ENCODE measurements at places on chromosomes 2 and 18. TPM values are rescaled to one million over a fixed set of nuclear protein-coding genes. Genes with fewer than 3 reads are reported as not detected.

- no peak for DNase-seq
These were observed 53.7 kb upstream of the ST8SIA5 start for GRCh38 chr18:46810481-46811000.

DNA sequence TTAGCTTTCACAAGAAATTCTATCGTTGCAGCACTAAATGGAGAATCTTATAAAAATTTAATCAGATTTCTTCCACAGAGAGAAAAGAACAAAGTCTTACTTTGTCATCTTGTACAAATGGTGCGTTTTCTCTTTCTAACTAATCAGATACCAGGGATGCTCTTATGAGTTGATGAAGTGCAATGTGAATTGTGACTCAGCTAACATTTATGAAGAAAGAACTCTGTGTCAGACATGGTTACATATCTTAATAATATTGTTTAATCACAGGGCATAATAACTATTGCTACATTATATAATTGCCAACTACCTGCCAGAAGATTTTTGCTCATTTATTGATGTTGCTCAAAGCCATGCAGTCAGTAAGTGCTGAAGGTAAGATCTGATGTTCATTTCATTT lies 465.0 kb downstream of the CCDC85A start:
- no peak for DNase-seq

CD8B2 gene
- polyA plus RNA-seq, result not detected

DNA sequence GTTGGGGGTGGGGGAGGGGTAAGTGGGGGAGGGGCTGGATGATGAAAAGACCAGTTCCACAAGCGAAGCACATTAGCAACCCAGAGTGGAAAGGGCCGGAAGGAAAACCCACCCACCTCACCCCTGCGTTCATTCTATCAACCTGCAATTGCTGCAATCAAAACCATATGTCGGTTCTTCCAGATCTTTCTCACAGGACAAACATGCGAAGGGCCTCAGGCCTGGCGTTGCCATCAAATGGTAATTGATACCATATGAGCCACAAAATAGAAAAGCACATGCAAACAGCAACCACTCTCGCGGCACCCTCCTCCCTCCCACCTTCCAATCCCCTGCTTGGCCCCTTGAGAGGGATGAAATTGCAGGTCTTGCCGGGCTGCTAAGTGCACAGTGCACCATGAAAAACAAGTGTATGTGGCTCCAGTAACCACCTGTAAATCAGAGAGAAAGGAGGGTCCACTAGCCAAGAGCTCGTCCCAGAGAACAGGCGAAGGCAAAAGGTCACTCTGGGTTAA lies 287.5 kb downstream of the TCF4 start:
- DNase-seq, result peak; percentile 91

RETSAT gene
- polyA plus RNA-seq, result 13.8 TPM

- DNase-seq, result peak; percentile 92
These were observed at the start of gene PRKD3 for GRCh38 chr2:37324786-37325624. Gene PRKD3, minus strand, starts transcription at chr2:37324833. Its CDS starts 8,309 bp downstream, at chr2:37316524.

DNA sequence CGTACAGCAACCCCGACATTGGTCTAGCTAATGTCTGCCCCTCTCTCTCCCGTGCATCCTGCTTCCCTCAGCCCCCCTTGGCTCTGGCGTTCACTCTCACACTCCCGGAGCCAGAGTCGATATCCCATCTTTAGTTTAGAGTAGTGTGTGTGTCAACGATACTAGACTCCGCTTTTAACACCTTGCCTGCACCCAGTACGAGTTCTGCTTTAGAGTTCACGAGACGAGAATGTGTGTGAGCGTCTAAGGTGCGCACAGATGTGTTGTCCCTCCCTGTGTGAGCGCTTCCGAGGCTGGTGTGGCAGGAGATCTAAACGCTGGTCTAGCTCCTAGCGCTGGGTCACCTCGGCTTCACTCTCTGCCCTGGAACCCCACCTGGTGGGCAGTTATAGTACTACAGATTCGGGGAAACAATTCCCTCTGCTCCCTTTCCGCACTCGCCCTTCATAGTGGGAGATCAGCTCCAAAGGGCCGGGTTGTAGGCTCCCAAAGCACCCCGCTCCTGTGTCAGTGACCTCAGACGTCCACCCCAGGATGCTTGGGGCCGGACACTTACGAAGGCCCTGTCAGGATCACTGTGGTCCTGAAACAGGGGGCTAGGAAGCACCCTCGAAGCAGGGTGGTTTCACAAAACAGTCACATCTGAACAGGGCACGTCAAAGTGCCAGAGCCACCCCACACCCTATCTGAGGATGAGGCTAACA lies 2.6 kb upstream of the CYP26B1 start:
- peak; percentile 89 for DNase-seq

DNA sequence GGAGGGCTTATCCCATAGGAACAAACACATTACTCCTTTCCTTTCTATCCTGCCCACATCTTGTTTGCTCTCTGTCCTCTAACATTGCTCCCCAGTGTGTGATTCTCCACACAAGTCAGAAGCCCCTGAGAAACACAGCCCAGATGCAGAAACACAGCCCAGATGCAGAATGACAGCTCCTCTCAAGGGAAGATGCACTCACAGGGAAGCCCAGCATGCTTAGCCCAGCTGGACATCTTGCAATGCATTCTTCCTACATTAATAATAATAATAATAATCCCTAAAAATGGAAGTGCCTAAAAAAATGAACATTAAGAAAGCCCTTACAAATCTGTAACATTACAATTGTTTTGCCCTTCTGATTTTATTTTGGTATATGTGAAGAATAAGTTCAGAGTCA lies 172.1 kb downstream of the CBLN2 start:
- peak; percentile 22 for DNase-seq

DNA sequence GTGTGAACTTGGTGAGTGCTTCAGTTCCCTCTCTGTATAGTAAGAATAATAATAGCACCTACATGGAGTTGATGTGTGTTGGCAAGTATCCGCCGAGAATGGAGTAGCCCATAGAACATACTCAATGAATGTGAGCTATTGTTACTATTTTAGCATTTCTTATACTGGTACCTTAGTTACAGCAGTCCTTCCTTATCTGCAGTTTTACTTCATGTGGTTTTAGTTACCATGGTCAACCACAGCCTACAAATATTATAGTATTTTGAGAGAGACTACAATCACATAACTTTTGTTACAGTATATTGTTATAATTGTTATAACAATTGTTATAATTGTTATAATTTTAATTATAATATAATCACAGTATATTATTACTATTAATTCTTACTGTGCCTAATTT lies 152.5 kb upstream of the RASGRP3 start:
- DNase-seq, result no peak

DNA sequence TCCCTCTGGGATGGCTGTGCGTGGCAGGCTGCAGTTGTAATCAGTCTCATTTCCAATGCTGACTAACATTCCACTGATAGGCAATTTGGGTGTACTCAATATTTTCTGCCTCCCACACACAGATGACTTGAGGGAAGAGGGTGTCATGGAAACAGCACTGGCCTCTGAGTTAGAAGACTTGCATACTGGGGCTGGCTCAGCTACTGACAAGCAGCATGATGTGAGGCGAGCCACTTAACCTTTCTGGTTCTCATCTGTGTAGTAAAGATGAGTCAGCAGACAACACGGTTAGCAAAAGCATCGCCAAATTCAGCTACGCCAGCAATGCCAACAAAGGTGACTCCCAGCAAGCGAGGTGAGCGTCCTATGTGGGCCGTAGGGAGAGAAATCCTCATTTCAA lies 73.5 kb downstream of the COLEC12 start:
- peak; percentile 48 for DNase-seq

SLC35F5 gene
- 48.4 TPM for polyA plus RNA-seq

TANK gene
- polyA plus RNA-seq, result 22.9 TPM

DNA sequence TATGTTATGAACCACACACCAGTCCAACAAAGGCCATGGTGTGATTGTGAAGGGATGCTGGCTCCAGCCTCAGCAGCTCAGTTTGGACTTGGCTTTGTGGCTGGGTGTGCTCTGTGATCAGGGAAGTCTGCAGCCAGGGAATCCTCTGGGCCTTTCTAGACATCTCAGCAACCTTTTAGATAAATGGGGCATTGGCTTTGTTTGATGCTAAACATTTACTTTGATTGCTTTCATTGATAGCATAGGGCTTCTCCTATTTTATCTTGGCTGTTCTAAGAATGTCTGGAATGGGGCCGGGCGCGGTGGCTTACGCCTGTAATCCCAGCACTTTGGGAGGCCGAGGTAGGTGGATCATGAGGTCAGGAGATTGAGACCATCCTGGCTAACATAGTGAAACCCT lies 104.5 kb downstream of the VAPA start:
- no peak for DNase-seq

CMPK2 gene
- 5.3 TPM for polyA plus RNA-seq

GPR148 gene
- polyA plus RNA-seq, result not detected

GRCh38 chr2:151252646-151253045 lies 9.0 kb downstream of the RBM43 start:
- DNase-seq, result no peak

DNA sequence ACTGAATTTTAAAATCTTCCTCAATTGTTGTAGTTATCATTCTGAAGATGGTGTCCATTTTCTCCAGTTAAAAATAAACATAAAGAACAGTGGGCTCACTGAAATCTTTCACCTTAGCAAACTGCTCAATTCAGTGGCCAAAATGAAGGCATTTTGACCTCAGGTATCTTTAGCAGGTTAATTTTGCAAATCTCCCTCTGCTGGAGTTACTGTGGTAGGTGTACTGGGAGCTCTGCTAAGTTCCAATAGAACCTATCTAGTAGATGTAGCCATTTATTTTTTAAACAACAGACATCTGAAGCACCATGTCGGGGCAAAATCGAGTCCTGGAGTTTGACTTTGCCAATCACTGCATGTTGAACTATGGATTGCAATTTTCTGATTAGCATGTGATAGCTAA lies 177.1 kb downstream of the IRS1 start:
- DNase-seq, result no peak

YES1 gene
- 51.8 TPM for polyA plus RNA-seq

ANKAR gene
- polyA plus RNA-seq, result 7.4 TPM

DNA sequence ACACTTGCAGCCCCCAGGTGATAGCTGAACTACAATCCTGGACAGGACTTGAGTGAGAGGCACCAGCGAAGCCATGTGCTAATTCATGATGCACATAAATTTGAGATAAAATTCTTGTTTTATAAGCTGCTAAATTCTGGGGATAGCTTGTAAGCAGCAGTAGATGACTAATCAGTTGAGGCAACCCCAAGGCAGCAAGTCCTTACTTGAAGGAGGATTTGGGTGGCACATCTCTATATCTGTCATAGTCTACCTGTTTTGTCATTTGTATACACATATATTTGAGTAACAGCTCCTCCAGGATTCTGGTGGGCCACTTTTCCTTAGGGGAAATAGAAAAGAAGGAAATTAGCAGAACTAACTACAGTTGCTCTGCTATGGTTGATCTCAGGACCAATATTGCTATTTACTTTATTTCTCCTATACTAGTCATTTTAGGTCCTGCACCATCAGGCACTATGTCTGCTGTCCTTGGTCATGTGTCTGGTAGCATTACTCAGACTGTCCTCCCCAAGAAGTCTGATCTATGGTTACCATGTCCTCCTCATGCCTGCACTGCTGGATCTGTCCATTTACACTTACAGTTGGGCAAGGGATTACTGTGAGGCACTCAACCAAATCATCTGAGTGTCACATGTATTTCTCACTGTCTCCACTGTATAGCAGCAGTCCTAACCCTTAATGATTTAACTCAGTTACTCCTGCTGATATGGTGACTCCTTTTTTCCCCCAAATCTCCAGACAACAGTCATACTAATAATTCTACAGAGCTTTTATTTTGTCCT lies 436.0 kb upstream of the CWC22 start:
- no peak for DNase-seq

- DNase-seq, result peak; percentile 77
These were observed 17.2 kb downstream of the GPC1 start for GRCh38 chr2:240452462-240453256.

DNA sequence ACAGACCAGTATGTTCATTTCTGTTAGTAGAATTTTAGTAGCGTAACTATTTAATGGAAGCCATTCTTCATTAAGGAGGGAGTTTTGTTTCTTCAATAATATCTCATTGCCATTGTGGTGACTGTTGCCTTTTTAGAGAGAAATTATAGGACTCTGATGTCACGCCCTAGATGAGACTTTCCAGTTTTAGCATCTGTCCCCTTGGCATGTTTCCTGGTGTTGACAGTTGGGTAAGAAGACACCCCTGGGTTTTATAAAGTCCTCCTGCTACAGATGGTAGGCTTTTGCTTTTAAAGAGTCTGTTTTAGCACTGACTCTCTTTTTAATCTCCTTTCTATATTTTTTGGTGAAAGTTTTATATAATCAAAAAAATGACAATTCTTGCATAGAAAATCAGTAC lies 41.9 kb downstream of the KCNJ3 start:
- DNase-seq, result peak; percentile 85

DNA sequence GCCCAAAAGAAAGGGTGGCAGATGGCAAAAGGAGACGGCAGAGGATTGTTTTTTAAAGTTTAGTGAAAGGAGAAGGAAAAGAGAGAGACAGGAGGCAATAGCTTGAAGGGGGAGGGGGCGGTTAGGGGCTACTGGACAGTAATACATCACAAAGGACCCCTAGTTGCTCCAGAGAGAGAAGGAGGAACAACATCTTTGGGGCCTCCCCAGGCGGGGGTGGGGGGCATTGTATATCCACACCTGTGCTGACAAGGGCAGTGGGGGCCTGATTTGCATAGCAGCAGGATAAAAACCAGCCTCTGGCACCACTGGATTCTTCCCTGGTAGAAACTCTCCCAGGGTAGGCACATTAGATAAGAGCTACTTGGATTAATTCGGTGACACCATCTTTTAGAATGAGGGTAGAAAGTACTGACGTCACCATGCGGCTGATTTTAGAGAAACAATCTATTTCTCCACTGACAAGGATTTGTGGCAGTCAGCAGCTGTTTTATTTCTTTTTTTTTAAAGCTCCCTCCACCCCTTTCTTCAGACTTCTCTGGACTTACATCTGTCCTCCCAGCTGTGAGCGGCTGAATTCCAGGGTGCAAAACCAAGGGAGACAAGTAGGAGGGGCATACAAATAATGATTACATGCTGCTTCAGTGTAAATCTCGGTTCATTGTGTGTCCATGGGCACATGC lies 199.8 kb upstream of the NRP2 start:
- peak; percentile 93 for DNase-seq

GRCh38 chr2:200667413-200667812 lies 81.6 kb downstream of the AOX1 start:
- no peak for DNase-seq

- no peak for DNase-seq
These were observed 69.5 kb downstream of the KYNU start for GRCh38 chr2:142946941-142947340.

GRCh38 chr2:216714376-216714775 lies 19.0 kb upstream of the IGFBP5 start:
- DNase-seq, result no peak

DNA sequence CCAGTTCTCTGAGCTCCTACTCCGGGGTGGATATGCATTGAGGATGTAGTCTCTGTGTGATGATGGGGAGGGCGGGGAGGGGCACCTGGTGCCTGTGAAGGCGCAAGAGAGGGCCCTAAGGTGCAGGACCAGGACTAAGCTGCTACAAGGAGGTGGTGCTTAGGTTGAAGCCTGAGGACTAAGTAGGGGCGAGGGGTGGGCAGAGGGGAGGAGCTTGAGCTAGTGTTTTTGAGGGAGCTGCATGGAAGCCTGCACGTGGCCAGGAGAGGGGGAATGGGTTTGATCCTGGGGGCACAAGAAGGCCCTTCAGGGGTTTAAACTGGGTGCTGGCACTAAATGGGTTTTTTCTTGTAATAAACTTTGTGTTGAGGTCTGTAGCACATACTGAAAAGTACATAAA lies 105.0 kb downstream of the UGGT1 start:
- DNase-seq, result no peak

- DNase-seq, result no peak
These were observed 34.6 kb downstream of the TMEM17 start for GRCh38 chr2:62471404-62471803.

GRCh38 chr2:86036669-86037138 lies 69.0 kb downstream of the POLR1A start:
- DNase-seq, result peak; percentile 97

- DNase-seq, result no peak
These were observed 229.3 kb upstream of the PXDN start for GRCh38 chr2:1973636-1974035.

Data from muscle of leg (tissue), 16 donors.